ENCODE measurements at places on chromosomes 7 and 10. TPM values are rescaled to one million over a fixed set of nuclear protein-coding genes. Genes with fewer than 3 reads are reported as not detected.
A peak's percentile ranks its signal among the peaks of the same experiment; 100 is the strongest.

GRCh38 chr7:74501298-74501697 is 47.6 kb downstream of the GTF2IRD1 start:
- no peak overlapping the region for H3K4me3 ChIP-seq
- H3K27ac ChIP-seq, result no peak overlapping the region
- DNase-seq, result no peak
- H3K36me3 ChIP-seq, result no peaks in the 10 kb centered on the region
- H3K4me1 ChIP-seq, result peaks cover 5% of the 10 kb centered on the region

- H3K4me3 ChIP-seq, result no peak overlapping the region
- no peaks in the 10 kb centered on the region for H3K4me1 ChIP-seq
- H3K27me3 ChIP-seq, result no peaks in the 10 kb centered on the region
- H3K27ac ChIP-seq, result no peak overlapping the region
- no peaks in the 10 kb centered on the region for H3K36me3 ChIP-seq
These were observed 373.2 kb downstream of the PLXNA4 start for GRCh38 chr7:132203021-132203420.

GRCh38 chr10:44963772-44964633 is 4.4 kb downstream of the RASSF4 start:
- H3K4me1 ChIP-seq, result peaks cover 25% of the 10 kb centered on the region
- H3K27ac ChIP-seq, result peak overlapping the region; percentile 84
- H3K27me3 ChIP-seq, result no peaks in the 10 kb centered on the region
- H3K4me3 ChIP-seq, result peak overlapping the region; percentile 26

DNA sequence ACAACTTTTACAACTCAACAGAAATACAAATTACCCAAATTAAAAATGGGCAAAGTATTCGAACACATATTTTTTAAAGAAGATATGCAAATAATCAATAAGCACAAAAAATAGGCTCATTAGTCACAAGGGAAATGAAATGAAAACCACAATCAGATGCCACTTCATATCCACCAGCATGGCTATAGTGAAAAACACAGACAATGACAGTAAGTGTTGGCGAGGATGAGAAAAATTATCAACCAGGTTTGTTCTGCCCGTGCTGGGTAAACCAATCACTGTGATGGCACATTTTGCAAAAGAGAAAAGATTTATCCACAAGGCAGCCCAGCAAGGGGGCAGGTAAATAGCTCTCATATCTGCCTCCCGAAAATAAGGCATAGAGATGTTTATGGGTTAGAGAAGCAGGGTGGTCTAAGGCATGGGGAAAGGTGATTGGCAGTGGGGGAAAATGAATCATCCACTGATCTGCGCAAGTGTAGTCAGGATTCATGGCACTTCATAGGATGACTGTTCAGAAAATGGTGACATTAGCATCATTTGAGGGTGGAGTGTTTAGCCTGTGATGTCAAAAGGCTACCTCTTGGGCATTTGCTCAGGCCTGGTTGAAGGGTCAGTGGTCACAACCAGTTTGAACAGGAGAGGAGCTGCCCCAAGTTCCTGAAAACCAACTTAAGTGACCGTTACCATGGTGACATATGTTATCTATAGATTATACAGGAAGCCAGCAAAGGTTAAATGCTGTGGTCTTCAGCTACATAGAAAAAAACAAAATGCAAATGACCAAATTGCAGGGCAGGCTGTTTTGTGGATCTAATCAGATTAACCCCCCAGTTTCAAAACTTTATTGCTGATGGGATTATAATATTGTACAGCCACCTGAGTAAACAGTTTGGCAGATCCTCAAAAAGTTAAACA is 8.0 kb upstream of the CFAP70 start:
- no peak for DNase-seq
- H3K4me3 ChIP-seq, result no peak overlapping the region
- H3K27me3 ChIP-seq, result no peaks in the 10 kb centered on the region

- H3K27ac ChIP-seq, result no peak overlapping the region
- no peak overlapping the region for H3K4me3 ChIP-seq
- H3K4me1 ChIP-seq, result no peaks in the 10 kb centered on the region
- DNase-seq, result no peak
- H3K36me3 ChIP-seq, result no peaks in the 10 kb centered on the region
- no peaks in the 10 kb centered on the region for H3K27me3 ChIP-seq
These were observed 195.6 kb downstream of the CUX1 start for GRCh38 chr7:102012941-102013461.

DNA sequence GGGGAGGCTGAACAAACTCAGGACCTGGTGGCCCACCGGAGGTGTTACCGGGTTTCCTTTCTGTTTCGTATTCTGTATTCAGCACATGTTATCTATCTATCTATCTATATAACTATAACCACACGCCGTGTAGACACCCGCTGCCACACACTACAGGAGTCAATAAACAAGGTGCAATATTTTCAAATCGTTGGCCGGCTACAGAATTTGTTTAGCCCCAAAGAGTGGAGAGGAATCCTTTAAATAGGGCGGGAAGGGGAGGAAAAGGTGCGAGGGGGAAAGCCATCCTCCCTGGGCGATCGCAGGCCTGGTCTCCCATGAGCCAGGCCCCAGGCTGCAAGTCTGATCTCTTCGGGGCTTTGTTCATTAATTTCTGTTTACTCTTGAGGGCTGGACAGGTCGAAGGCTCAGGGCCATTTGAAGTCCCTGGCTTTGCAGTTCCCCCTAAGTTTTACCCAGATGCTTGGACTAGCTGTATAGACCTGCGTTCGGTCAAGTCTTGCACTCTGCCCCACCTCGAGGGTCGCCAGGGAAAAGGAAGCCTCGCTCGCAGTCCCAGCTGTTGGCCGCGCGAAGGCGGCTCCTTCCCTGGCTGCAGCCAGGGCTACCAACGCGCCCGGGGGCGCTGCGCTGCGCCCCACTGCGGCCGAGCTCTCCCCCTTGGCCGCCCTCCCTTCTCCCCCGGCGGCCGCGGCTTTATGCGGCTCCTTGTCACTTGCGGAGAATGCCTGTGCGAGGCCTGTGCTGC is 3.8 kb downstream of the NKX2-3 start:
- no peaks in the 10 kb centered on the region for H3K36me3 ChIP-seq
- DNase-seq, result no peak
- peak overlapping the region; percentile 59 for H3K4me3 ChIP-seq
- H3K27me3 ChIP-seq, result no peaks in the 10 kb centered on the region
- H3K27ac ChIP-seq, result peak overlapping the region; percentile 40

GRCh38 chr10:104501864-104502579 is 139.1 kb upstream of the SORCS3 start:
- H3K4me3 ChIP-seq, result no peak overlapping the region
- no peak for DNase-seq
- H3K4me1 ChIP-seq, result no peaks in the 10 kb centered on the region
- no peaks in the 10 kb centered on the region for H3K27me3 ChIP-seq

- no peaks in the 10 kb centered on the region for H3K27me3 ChIP-seq
- no peak for DNase-seq
- no peak overlapping the region for H3K4me3 ChIP-seq
- H3K4me1 ChIP-seq, result no peaks in the 10 kb centered on the region
- H3K27ac ChIP-seq, result no peak overlapping the region
These were observed 10.2 kb upstream of the NRP1 start for GRCh38 chr10:33344676-33345075.

GRCh38 chr7:14252458-14252857 is 263.0 kb upstream of the ETV1 start:
- no peak overlapping the region for H3K27ac ChIP-seq
- H3K36me3 ChIP-seq, result no peaks in the 10 kb centered on the region
- DNase-seq, result no peak
- no peak overlapping the region for H3K4me3 ChIP-seq

GRCh38 chr10:4812046-4812445 is 14.0 kb upstream of the AKR1E2 start:
- H3K36me3 ChIP-seq, result no peaks in the 10 kb centered on the region
- no peaks in the 10 kb centered on the region for H3K4me1 ChIP-seq
- no peak overlapping the region for H3K27ac ChIP-seq

GRCh38 chr7:26937306-26937705 is 72.9 kb upstream of the SKAP2 start:
- DNase-seq, result no peak
- no peak overlapping the region for H3K27ac ChIP-seq
- no peak overlapping the region for H3K4me3 ChIP-seq
- H3K27me3 ChIP-seq, result no peaks in the 10 kb centered on the region
- H3K4me1 ChIP-seq, result no peaks in the 10 kb centered on the region
- no peaks in the 10 kb centered on the region for H3K36me3 ChIP-seq

DNA sequence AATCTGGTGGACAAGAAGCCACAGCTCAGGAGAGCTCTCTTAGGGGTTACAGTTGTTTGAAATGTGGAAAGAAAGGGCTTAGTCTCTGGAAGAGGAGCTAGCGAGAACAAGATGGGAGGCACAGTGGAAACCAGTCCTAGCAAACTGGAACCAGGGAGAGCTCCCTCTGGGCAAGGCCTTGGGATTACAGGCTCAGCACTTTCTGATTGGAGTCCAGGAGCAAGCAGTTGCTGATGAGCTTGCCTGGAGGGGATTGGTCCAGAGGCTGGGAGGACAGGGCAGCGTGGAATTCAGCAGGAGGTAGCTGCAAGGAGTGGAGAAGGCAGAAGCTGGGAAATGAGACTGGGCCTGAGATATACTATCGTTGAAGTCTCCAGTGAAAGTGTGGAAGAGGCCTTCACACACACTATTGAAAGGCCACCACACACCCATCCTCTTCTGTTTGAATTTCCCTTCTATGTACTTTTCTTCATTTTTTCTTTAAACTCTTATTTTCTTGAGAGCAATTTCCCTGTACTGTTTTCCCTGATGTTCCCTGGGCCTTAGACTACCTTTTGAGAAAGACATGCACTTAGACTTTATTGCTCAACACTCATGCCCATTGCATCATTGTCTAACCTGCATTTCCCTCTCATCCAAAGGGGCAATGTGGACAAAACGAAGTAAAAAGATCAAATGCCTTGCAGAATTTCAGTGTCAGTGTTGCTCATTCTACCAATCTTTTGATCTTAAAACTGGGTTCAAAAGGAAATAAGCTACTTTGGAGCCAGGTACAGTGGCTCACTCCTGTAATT is 57.8 kb upstream of the LANCL2 start:
- no peaks in the 10 kb centered on the region for H3K4me1 ChIP-seq
- H3K27ac ChIP-seq, result no peak overlapping the region
- H3K36me3 ChIP-seq, result no peaks in the 10 kb centered on the region
- H3K27me3 ChIP-seq, result no peaks in the 10 kb centered on the region
- no peak for DNase-seq

GRCh38 chr7:5229451-5230264 is 39.6 kb downstream of the WIPI2 start:
- H3K27ac ChIP-seq, result peak overlapping the region; percentile 29
- H3K4me1 ChIP-seq, result peaks cover 20% of the 10 kb centered on the region
- no peaks in the 10 kb centered on the region for H3K27me3 ChIP-seq
- DNase-seq, result no peak

Gene CFAP43
- total RNA-seq, result 12.4 TPM

Gene HOXA9
- total RNA-seq, result 56.1 TPM

Gene LBX1
- not detected for total RNA-seq

Data from Peyer's patch (tissue), 4 donors.